ENCODE measurements at places on chromosomes 1 and 21. TPM values are rescaled to one million over a fixed set of nuclear protein-coding genes. Genes with fewer than 3 reads are reported as not detected.

Gene LCE2B
- total RNA-seq: not detected

DNA sequence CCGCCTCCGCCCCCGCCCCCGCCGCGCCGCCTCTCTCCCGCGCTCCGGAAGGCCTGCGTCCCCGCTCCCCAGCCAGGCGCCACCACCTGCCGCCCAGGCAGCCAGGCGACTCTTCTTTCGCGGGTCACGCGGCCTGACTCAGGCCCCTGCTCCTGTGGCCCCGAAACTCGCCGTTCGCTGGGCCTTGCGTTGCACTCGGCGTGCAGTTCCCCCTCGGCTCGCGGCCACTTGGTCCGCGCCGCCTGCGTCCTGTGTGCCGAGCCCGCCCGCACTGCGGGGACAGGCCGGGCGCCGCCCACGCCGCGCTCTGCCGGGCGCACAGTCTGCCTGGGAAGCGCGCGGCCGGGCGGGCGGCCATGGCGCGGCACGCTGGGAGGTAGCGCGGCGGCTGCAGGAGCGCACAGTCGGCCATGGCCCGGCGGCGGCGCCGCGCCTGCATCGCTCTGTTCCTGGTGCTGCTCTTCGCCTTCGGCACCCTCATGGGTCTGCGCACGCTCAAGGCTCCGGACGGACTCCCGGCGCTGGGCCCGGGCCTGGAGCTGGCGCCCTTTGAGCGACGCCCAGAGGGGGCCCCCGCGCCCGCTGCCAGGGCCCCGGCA, at the start of gene MANEAL:
Gene MANEAL (plus strand): TSS at position 75 of the 599 bp plus-strand sequence. CDS start 336 bp downstream, at position 411.
- peak; percentile 96 for DNase-seq

DNA sequence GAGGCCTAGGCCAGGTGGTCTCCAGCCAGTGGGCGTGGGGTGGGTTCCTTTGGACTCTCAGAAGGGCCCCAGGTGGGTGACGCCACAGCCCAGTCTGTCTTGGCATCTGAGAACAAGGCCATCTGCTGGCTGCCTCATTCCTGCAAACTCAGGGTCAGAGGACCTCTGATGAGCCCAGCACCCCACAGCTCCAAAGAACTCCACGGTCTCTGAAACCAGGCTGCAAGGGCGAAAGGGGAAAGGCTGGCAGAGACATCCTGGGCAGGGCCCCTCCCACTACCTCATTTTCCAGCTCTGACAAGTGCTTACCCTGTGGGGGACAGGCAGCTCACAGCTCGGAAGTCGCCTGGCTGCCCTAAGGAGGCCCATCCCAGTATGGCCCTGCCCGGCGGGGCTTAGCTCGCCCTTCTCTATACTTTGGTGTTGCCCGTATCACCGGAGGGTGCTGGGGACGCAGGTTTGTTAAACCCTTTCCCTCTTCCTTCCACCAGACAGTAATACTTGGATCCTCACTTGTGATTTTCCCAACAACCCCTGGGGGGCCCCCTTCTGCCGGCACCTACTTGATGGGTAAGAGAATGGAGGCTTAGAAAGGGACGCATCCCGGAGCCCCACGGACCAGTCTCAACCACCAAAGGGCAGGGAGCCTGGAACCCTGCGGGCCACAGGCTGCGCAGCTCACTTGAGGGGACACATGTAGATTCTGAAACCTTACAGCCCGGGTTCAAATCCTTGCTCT, 10.9 kb upstream of the EDN2 start:
- no peak for DNase-seq

DNA sequence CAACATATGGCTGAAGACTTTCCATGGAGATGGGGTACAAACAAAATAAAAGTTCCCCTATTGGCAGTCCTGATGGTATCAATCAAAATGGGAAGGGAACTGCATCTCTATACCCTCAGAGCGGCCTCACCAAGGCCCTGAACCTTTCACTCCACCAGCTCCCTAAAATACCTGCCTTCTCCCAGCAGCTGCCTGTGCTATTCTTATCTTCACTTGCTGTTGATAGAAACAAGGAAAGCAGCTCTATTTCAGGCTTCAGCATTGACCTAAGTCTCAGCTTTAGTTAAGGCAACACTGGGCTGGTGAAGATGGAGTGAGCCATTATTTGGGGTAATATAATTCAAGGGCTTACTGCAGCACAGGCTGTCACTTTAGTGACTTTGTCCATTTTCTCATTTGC, 21.7 kb upstream of the PIGC start:
- DNase-seq: no peak

DNA sequence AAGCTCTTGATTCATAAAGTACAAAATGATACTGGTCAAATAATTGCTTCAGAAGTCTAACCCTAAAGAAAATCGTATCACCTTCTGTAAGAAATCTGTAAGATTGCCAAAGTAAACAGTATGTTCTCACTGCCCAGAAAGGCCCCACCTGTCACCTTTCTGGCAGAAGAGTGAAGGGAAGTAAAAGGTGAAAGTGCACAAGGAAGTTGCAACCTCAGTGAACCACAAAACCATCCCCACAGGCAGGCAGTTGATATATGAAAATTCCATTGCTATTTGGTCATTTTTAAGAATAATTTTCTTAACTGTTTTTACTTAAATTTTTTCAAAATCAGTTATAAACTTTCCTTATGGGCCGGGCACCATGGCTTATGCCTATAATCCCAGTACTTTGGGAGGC, 48.5 kb upstream of the FBXO28 start:
- peak; percentile 39 for DNase-seq

Gene S100A3
- 7.6 TPM for total RNA-seq

GRCh38 chr1:8986814-8987190, 39.4 kb downstream of the SLC2A7 start:
- DNase-seq: no peak

Gene SERTAD4
- total RNA-seq: 2.9 TPM

DNA sequence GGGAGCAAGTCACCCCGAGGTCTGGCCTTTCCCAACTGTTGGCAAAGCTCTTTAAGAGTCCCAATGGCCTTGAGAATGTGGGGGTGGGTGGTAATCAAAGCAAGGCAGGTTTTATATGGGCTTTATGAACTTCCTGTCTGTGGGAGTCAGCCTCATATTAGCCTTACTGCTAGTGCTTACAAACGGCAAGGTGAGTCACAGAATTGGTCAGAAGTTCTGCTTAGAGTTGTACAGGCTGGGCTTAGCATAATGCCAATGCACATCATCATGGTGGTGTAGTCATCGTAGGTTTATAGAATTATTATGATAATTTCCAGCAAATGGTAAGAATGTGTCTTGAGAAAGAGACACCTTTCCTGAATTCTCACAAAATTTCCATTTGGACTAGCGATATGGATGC, 192.7 kb upstream of the KIAA0040 start:
- DNase-seq: no peak

Gene SMIM1
- not detected for total RNA-seq

DNA sequence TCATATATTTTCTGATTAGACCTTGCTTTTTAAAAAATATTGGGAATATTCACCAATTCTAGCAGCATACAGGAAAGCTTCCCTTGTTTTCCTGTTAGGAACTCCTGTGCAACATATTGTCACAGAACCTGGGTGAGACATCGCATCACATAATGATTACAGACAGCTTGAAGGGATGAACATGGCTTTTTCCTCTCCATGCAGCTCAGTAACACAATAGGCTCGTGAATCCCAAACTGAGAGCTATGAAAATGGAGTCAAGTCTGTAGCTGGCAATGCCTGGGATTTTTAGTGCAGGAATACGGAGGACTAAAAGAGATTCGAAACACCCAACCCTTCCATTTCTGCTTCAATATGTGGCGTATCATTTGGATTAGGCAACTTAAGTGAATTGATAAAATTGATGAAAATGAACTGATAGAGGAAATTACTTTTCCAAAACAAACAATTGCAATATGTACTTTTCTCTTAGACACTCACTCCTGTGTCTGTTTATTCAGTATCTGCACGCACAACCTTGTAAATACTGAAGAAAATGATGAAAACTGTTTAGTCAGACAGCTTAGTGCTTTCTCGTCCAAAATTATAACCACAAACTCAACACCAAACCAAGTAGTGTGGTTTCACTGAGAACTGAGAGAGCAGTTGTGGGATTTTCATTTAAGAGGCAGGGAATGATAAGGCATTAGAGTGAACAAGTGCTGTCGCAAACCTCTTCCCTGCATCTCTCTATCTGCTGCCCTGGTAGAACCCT, 250.4 kb downstream of the PTBP2 start:
- DNase-seq: no peak

Gene SLC6A17
- under 0.01 TPM for total RNA-seq

- no peak for DNase-seq
Observed at GRCh38 chr1:227828786-227829185, 13.3 kb downstream of the PRSS38 start.

GRCh38 chr1:81149649-81150325, 650.9 kb upstream of the ADGRL2 start:
- DNase-seq: no peak

- DNase-seq: no peak
Observed at GRCh38 chr21:36913247-36914169, 53.0 kb downstream of the HLCS start.

DNA sequence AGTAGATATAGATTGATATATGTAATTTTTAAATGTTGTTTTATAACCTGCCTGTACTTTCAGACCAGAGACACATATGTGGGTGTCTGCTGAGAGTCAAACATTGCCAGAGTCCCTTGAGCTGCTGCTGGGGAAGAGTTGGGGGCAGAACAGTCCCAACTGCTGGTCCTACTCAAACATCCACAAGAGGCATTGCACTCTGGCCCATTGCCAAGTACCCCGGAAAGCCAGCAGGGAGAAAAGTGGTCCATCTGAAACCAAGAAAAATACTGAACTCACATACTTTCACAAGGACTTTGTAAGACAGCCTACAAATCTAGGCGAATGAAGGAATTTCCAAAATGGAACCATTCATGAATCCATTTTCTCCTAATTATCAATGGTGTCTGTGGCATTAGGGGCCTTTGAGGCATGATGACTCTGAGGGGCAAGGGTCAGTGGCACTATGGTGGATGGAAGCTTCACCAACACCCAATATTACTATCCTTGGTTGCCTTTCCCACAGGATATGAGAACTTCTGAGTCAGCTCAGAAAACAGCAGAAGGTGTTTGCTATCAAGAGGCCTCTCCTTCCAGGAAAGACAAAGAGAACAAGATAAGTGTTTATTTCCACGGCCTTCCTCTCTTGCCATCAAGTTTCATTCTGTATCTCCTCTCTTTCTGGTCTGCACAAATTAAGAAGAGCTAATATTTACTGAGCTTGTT, 7.3 kb upstream of the TBX15 start:
- DNase-seq: no peak

Gene GUCA2B
- not detected for total RNA-seq

DNA sequence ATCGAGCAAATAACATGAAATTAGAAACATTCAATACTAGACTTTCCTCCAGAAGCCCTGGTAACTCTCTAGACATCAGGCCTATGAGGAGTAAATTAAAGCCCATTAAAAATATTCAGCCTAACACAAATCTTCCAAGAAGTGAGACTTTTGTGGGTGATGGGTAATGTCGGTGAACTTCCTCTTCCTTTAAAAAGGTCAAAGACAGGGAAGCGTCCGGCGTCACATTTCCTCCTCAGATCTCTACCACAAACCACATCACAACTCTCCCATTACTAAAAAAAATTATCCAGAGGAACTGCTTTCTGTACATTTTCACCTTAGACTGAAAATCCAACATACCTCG, 1.4 kb downstream of the EIF4G3 start:
- DNase-seq: peak; percentile 31

DNA sequence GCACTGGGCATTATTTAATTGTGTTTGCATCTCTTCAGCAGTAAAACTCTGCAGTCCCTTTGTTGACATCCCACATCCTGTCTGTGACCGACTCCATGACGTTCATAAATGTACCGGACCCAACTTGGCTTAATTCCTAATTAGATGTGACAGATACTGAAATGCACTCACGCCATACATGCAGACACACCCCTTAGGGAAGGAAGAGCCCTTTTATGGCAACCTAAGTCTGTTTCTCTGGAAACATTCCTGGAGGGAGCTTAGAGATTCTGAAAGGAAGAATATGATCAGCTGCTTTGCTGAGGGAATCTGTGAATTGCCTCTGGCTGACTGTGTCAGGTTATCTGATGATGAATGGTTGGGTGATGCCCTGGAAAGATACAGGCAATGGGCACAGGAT, 33.4 kb downstream of the ADAMTS5 start:
- no peak for DNase-seq

DNA sequence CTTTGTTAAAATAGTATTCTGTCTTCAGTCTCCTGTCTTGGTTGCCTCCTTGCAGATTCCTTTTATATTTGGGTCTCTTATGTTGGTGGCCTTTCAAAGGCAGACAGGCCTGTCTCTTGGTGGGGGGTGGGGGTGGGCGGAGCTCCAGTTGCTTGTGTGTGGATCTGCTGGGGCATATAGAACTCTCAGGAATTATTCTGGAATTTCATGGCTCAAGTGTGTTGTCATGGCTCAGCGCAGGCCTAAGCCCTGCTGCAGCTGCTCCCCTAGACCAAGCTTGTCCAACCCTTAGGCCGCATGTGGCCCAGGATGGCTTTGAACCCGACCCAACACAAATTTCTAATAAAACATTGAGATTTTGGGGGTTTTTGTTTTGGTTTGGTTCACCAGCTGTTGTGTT, 8.0 kb downstream of the C1orf35 start:
- DNase-seq: no peak

GRCh38 chr1:30635391-30635975, 87.9 kb downstream of the MATN1 start:
- DNase-seq: peak; percentile 23

- no peak for DNase-seq
Observed at GRCh38 chr1:213772128-213773063, 215.4 kb upstream of the PROX1 start.

Gene FAM72C
- total RNA-seq: 0.59 TPM

DNA sequence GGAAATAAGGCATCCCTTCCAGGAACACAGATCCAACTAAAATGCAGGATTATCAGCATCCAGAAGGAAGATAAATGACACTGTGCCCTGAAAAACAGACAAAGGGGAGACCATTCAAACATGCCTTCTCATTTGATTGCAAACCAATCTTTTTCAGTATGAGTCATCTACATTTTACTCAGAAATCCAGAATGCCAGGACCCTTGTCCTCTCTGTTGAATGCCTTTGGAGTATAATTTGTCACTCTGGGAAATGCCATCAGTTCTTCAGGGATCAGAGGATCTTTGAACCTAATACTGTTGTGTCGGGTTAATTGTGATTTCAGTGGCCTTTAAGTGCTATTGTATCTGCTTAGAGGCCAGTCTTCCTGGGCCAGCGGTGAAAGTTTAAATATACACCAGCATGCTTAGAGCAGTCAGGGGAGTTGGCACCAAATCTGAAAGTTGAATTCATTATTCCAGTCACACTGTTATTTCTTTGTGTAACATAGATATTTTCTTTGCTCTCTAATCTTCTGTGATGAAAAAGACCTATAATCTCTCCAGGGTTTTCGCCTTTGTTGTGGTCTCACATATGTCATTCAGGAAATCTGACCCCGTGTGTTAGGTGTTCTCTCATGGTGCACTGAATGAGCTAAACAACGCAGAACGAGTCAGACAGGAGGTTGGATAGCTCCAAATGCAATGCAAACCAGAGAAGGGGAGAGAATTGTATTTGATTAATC, 364.8 kb upstream of the SGIP1 start:
- no peak for DNase-seq

DNA sequence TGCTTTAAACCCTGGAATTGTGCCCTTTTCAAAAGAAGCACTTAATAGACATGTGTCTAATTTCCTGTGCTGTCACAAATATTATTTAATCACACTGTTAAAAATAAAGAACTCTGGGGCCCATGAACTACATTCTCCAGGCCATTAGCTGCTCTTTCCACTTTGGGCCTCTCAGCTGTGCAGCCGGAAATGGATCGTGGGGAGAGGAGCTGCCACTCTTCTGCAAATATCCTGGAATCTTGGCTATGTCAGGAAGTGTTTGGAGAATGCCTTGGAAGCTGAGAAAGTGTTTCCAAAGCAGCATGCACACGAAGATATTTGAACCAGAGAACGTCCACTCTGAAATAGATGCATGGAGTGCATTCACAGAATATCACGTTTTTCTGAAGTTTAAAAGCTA, 27.5 kb upstream of the VPS26C start:
- no peak for DNase-seq

All from osteoblast (primary cell).